Suppressor macrophage (primary cell): ENCODE measurements at places on chromosomes 5 and 9.

DNA sequence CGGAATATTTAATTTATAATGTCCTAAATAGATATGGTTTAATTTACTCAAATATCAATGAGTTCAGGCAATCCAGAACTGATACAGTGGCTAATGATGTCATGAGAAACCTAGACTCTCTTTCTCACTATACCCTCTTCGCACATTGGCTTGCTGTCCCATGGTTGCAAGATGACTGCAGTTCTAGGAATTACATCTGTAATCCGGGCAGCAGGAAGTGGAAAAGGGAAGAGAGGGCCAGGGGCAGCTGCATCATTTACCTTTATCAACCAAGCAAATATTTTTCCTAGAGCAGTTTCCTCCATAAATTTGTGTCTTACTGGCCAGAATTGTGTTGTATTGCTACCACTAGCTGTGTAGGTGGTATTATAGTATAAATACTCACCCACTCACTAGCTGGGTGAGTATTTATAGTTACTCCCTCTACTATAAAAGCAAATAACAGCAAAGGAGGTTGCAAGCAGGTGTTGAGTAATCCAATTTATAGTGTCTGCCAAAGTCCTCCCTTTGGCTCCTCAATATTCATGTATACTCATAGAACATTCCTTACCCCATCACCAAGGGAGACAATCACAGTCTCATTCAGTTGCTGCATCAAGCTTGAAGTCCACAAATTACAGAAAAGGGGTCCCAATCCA, 168.8 kb downstream of the DROSHA start:
- DNase-seq: no peak

DNA sequence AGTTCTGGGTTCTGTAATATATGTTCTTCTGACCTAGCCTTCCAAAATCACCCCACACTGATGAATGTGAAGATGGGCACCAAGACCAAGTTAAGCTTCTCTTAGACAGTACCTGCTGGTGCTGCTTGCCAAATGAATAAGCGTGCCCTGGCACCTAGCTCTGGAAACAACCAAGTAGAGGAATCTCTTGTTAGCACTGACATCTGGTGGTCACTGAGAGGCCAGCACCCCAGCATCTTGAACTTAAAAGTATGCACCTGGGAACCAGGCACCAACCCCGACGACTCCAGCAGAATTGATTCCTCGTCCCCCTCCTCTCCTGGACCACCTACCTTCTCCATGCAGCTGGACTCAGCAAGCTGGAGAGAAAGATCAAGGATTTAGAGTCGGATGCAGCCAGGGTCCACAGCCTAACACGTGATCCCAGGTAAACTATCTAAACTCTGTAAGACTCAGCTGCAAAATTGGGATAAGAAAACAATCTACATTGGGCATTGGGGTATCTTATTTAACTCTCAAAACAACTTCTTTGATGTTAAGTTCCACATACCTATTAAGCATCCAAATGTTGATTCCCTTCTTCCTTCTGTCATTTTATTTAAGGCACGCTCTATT, 89.8 kb downstream of the SLC1A3 start:
- DNase-seq: peak; percentile 58

- DNase-seq: peak; percentile 59
These were observed 1.0 kb upstream of the ACSL6 start for GRCh38 chr5:132012371-132013005.

DNA sequence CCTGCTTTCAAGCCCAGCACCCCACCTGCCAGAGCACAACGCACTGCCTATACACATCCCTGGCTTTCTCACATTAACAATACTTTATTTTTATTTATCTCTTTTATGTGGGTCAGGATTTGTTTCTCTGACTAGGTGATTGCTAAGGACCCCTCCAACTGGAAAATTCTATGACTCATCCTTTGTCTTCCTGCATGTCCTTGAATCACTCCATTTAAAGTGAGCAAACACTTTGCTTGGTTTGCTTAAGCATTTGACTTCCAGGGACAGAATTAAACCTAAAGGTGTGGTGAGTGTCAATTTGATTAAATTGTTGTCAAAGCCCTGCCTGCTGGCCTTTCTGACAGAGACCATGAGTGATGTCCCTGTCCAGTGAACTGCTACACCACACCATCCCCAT, 536.5 kb upstream of the BRINP1 start:
- no peak for DNase-seq

DNA sequence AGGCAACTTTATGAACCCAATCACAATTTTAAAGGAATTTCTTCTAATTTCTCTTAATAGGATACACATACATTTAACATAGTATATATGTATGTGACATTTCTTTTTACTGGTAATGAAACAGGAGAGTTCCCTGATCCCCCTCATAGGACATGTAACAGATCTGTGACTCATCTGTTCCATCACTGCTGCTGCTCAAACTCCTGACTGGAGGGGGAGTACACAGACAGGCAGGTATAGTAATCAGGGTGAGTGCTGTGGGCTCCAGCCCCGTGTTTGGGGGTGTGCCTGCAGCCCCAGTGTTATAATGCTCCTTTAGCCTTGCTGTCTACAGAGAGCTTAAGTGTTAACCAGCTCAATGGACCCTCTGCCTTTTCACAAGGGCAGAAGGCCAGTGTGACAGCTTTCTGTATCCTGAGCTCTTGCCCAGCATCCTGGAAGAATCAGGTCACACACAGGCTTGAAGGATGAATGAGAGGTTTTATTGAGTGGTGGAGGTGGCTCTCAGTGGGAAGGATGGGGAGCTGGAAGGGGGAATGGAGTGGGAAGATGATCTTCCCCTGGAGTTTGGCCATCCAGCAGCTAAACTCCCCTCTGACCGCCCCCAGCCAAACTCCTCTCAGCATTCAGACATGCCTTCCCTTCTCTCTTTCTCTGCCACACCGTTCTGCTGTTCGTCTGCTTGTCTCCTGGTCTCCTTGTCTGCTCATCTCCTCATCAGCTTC, 161.3 kb downstream of the ZNF608 start:
- DNase-seq: no peak

GRCh38 chr9:125913551-125913950, 166.4 kb downstream of the PBX3 start:
- DNase-seq: no peak

GRCh38 chr9:93119953-93120845, 13.9 kb downstream of the NINJ1 start:
- peak; percentile 98 for DNase-seq

- DNase-seq: no peak
These were observed 26.8 kb downstream of the GRIA1 start for GRCh38 chr5:153517241-153517611.

GRCh38 chr5:156434471-156434870, 107.5 kb downstream of the SGCD start:
- DNase-seq: no peak

DNA sequence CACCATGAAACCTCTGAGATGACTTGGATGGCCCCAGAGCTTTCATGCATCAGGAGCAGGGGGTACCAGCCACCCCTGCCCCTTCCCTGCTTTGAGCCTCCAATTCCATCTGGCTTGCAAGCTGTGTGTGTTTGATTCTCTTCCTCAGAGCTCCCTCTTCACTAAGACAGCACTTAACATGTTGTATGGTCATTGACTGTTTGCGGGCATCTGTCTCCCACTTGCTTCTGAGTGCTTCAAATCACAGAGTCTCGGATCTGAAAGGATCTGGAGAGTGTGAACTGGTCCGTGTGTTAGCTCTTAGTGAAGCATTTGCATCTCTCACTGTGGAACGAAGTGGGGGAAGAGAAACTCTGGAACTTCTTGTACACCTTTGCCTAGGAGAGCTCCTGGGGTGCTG, 7.1 kb upstream of the CPLX2 start:
- no peak for DNase-seq

- DNase-seq: no peak
These were observed 36.9 kb downstream of the FEM1C start for GRCh38 chr5:115507681-115508080.

- no peak for DNase-seq
These were observed 65.5 kb upstream of the HSPB3 start for GRCh38 chr5:54390015-54390414.

DNA sequence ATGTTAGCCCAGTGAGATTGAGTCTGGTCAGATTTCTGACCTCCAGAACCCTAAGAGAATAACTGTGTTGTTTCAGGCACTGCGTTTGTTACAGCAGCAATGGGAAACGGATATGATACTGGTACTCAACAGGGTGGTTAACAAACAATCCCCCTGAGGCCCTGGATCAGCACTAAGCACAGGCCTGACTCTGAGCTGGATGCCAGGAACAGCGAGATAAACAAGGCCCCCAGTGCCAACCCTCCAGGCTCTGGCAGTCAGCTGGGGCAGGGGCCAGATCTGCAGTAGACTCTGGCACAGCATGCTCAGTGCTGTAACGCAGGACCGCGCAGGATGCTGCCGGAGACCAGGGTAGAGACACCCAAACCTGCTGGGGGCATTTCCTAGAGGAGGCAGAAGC, 22.1 kb downstream of the CPLX2 start:
- DNase-seq: no peak

DNA sequence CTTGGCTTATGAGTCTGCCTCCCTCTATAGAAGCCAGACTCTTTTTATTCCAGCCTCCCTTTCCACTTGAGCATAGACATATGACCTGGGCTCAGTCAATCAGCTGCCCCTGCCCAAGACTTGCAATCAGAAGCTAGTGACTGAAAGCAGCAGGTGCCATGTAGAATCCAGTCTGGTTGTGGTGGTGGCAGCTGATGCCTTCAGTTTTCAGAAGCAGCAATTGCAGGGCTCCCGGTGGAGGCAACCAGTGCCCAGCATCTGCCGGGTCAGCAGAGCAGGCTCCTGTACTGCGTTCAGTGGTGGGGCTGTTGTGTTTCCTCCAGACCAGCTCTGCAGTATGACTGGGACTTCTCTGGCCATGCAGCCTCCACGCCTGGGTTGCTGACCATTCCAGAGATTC, 53.9 kb upstream of the PALM2AKAP2 start:
- DNase-seq: no peak
